ENCODE measurements at places on chromosomes 3 and 15.

GRCh38 chr3:162994165-162994564 lies 1497.6 kb downstream of the OTOL1 start:
- DNase-seq, result no peak

DNA sequence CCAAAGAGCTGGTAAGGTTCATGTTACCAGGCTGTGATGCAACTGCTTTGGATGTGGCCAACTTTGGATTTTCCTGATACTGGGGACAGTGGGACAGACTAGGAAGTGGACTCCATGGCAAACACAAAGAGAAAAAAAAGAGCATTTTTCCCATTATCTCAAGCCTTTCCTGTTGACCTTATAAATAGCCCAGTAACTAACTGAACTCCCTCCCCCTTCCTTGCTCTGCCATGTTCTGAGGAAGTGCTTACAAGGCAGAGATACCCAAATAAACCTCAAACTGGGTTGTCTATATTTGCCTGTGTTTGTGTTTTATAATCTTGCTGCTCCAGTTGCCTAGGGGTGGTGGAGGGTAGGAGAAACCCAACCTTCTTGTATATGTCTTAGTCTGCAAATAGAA lies 27.3 kb upstream of the SLC9A9 start:
- no peak for DNase-seq

GRCh38 chr3:187015903-187016638 lies 85.7 kb downstream of the ST6GAL1 start:
- no peak for DNase-seq

DNA sequence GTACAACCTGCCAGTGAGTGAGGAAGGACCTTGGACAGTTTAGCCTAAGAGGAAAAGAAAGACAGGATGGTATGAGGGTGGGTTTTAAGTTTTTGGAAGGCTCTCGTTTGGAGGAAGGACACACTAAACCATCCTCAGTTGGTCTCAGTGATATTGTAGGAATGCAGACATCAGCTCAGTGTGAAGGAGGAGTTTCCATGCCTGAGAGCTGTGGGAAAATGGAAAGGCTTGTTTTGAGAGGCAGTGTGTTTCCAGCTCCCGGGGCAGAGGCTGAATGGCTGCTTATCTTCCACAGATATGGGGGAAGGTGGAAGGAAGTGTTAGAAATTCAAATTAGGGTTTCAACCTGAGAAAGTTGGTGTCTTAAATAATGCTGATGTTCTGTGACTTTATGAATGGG lies 89.6 kb upstream of the MYZAP start:
- no peak for DNase-seq

DNA sequence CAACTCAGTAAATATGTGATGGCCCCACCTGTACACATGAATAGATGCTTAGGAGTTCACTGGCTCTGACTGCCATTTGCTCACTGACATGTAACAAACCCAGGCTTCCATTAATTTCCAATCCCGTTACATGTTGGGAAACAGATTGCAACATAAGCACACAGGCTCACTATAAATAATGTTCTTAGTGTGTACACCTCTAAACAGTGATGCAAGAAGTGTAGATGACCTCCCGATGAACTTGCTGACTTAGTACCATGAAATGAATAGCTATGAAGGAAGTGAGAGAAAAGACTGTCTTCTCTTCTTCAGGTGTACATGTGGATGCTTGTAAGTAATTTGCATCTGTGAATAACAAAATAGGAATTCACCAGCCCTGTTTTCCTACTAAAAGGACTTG lies 21.4 kb upstream of the FSIP1 start:
- no peak for DNase-seq

DNA sequence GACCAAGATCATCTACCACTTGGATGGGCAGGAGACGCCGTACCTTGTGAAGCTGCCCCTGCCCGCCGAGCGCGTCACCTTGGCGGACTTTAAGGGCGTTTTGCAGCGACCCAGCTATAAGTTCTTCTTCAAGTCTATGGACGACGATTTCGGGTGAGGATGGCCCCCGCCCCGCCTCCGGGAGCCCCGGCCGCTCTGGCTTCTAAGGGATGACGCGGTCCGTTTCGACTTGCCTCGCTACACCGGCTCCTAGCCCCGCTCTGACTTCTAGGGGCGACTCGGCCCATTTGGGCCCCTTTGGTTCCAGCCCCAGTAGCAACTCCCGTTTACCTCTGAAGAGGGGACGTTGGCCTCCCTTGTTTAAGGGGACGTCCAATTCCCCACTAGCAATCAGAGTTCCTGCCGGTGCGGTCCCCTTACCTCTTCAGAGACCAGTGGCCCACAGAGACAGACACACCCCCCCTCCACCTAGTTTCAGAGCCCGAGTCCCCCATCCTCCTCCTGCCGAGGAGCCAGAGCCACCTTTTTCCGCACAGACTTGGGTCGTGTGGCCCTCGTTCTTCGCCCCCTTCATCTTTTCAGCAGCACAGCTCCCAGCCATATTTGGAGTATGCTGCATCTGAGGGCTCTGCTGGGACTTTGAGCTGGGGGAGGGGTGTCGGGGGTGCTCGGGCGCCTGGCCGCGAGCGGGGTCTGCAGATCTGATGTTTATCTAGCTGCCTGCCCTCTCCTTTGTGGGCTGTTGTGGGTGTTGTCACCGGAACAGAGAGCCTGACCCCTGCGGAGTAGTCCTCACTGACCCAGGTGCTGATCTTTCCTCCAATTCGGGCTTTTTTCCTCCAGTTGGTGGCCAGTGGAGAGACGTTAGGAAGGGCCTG lies 706 bp downstream of the DVL3 start:
- DNase-seq, result peak; percentile 19

- DNase-seq, result no peak
Measured at GRCh38 chr3:8872261-8872660, 91.0 kb downstream of the RAD18 start.

DNA sequence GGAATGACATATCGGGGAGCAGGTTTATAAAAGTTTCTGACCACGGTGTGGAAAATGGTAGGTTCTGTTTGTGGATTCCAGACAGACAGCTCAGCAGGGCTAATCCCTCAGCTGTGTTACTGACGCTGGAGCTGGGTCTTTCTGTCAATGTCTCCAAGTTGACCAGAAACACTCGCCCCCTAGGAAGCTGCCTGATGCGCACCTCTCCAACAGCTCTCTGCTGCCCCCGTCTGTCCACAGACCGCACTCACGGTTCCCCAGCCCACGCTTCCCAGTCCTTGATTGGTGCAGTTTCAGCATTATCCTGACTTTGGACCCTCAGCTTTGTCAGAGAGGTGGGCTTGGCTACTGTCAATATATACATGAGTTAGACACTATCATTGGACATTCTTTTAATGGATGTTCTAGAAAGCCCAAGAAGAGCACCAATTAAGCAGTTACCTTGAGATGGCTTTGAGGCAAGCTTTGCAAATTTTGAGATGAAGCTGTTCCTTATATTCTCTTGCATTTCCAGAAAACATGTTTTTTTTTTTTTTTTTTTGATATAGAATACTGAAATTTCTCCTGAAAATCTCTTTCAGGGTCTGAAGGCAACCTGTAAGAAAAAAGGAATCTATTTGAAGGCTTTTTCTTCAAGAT lies 98.9 kb upstream of the TBC1D5 start:
- peak; percentile 10 for DNase-seq

DNA sequence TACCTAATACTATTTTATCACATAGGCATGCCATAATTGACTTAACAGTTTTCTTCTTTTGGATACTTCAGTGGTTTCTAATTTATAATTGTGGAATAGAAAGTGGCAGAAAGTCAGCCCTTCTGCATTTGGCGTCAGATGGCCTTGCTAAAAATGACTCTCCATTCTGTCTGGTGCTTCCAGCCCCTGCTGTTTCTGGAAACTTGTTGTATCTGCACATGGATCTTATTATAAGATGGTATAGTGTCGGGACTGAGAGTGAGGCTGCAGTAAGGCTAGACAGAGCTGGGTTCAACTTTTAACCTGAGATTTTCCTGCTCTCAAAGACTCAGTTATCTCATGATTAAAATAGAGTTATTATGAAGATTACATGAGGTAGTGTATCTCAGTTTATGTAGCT lies 74.8 kb upstream of the WDR72 start:
- no peak for DNase-seq

DNA sequence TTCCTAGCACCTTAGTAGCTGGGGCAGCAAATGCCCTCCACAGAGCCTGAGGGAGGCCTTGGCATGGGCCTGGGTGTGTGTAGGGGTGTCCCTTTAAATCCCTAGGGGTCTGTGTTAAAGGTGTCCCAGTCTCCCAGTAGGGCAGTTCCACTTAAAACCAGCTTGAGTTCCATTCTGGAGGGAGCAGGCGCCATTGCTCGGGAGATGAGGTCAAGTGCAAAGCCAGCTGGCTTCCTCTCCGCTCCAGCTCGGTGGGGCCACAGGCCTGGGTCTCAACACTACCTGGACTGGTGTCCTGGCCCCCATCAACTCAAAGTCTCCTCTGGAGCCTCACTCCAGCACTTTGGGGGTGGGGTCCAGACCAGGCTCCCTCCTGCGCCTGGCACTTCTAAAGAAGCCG lies 25.2 kb downstream of the FEM1B start:
- DNase-seq, result no peak

GRCh38 chr3:179088306-179088705 lies 16.7 kb upstream of the ZMAT3 start:
- no peak for DNase-seq

DNA sequence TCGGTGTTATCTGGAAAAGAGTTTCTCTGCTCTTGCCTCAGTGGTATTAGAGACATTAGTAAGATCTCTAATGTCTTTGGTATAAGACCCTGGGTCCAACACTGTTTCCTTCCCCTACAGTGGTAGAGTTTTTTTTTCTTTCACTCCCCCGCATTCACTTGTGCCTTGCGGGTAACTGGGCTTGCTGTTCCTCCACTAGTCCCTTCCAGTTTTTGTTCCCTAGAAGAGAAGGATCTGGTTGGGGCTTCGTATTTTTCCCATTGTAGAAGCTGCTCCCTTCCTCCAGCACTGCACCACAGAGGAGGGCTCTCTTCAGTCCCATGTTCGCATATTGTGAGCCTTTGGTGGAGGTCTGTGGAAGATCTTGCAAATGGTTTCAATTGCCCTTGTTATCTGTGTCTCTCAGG lies 13.7 kb downstream of the CTDSPL2 start:
- DNase-seq, result no peak

- no peak for DNase-seq
Measured at GRCh38 chr15:89395996-89396395, 61.4 kb upstream of the POLG start.

- DNase-seq, result no peak
Measured at GRCh38 chr15:33858836-33859235, 109.5 kb upstream of the CHRM5 start.

GRCh38 chr3:4776980-4777581 lies 202.2 kb upstream of the BHLHE40 start:
- no peak for DNase-seq

DNA sequence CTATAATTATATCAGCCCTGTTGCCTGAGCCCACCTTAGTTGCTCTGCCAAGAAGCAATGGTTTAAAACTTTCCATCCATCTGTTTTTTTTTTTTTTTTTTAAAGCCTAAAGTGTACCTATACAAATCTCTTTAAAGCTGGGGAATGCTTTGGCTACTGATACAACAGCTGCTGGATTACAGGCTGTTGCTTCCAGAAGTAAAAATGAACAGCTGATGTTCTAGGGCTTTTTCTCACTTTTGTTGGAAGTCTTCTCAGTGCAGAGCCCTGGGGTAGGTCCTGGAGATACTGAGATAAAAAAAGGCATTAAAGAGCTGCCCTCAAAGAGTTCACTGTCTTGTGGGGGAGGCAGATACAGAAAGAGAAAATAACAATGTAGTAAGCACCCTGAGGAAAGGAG lies 218.1 kb downstream of the NLGN1 start:
- no peak for DNase-seq

DNA sequence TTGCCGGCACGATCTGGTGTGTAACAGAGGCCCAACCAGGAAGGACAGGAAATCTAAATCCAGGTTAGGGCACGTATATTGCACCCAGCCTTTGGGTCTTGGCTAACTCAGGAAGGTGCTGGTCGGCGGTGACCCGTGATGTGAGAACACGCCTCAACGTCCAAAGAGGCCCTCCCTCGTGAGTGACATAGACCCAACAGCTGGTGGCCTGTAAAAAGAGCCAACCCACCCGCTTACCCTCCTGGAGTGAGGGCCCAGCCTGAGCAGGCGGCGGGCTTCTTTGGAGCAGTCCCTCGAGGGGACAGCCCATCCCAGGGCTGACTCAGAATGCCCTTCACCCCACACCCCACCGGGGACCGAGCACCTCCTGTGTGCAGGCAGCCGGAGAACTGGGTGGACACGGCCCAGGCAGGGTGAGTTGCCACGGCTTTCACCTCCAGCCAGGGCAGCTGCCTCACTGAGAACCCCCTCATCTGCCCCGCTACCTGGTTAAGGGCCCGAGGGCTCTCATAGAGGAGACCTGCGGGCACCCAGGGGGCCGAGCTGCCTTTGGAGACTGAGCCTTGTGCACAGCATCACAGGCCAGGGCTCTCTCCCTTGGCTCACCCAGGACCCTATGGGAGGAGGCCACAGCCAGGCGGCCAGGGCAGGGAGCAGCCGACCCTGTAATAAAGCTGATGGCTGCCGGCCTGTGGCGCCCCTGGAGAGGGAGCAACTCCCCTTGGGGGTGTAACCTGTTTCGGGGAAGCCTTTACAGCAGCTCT lies 41.8 kb downstream of the ZNF710 start:
- DNase-seq, result no peak

GRCh38 chr15:92643849-92644815 lies 11.4 kb downstream of the FAM174B start:
- DNase-seq, result no peak

DNA sequence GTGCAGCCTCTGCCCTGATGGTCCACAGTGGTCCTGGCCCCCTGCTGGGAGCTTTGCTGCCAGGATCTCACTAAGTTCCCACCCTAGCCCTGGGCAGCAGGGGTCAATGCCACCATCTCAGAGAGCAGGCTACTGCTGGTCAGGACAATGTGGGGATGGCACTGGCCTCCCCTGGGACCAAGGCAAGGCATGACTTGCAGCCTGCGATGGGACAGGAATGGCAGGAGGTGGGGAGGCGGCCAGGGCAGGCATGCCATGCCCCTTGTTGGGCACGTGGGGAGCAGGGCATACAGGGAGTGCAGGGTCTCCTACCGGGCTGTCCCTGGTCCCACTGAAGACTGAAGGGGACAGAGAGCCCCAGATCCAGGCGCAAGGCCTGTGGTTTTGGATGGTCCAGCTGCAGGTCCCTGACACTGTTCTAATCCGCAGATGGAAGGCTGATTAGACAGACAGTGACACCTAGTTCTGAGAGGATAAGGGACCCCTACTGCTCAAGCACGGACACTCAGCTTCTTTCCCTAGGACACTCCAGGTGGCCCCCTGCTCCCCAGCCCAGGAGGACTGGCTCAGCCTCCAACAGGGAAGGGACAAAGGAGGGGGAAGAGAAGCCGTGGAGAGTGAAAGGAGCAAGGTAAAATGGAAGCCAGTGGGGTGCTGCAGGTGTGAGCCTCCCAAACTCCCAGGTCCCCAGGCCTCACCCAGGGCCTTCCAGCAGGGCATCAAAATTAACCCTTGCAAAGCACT lies 69.2 kb upstream of the RPL32 start:
- DNase-seq, result no peak

- DNase-seq, result no peak
Measured at GRCh38 chr15:49424954-49425353, 1.9 kb downstream of the FGF7 start.
